ENCODE measurements at places on chromosomes 3 and 15. TPM values are rescaled to one million over a fixed set of nuclear protein-coding genes. Genes with fewer than 3 reads are reported as not detected.

JMJD7 gene
- 14.8 TPM for total RNA-seq

PLOD2 gene
- 36.6 TPM for total RNA-seq

NPRL2 gene
- total RNA-seq: 23.9 TPM

PRSS50 gene
- total RNA-seq: 1.4 TPM

HDAC11 gene
- 11.5 TPM for total RNA-seq

BHLHE40 gene
- total RNA-seq: 7.5 TPM

LEKR1 gene
- total RNA-seq: 0.18 TPM

BFSP2 gene
- not detected for total RNA-seq

TERC gene
- total RNA-seq: 48.5 TPM

CHRNA5 gene
- total RNA-seq: 23.3 TPM

GABRR3 gene
- total RNA-seq: not detected

FMN1 gene
- total RNA-seq: 3.6 TPM

FANCD2OS gene
- total RNA-seq: not detected

CCDC32 gene
- 12.8 TPM for total RNA-seq

IL17RB gene
- 5.6 TPM for total RNA-seq

NLGN1 gene
- total RNA-seq: 15.7 TPM

NR1I2 gene
- total RNA-seq: 2.8 TPM

CPLX3 gene
- total RNA-seq: 0.09 TPM

HTD2 gene
- total RNA-seq: 11.4 TPM

MRPS11 gene
- total RNA-seq: 43.5 TPM

RAD51 gene
- 36.4 TPM for total RNA-seq

OCA2 gene
- total RNA-seq: 0.27 TPM

MGLL gene
- total RNA-seq: 0.94 TPM

RHCG gene
- total RNA-seq: 0.31 TPM

CPN2 gene
- total RNA-seq: 0.09 TPM

FOXB1 gene
- 10.8 TPM for total RNA-seq

ZIC4 gene
- total RNA-seq: 1.9 TPM

TMEM207 gene
- total RNA-seq: not detected

TMEM212 gene
- not detected for total RNA-seq

Data from WTC11 (cell line).